ENCODE measurements at places on chromosomes 13 and 19.

GRCh38 chr19:3080286-3080685, 13.9 kb upstream of the GNA11 start:
- no peaks in the 10 kb centered on the region for H3K36me3 ChIP-seq
- H3K27me3 ChIP-seq: no peaks in the 10 kb centered on the region
- H3K4me3 ChIP-seq: no peak overlapping the region
- DNase-seq: no peak
- H3K4me1 ChIP-seq: no peaks in the 10 kb centered on the region
- H3K27ac ChIP-seq: no peak overlapping the region

DNA sequence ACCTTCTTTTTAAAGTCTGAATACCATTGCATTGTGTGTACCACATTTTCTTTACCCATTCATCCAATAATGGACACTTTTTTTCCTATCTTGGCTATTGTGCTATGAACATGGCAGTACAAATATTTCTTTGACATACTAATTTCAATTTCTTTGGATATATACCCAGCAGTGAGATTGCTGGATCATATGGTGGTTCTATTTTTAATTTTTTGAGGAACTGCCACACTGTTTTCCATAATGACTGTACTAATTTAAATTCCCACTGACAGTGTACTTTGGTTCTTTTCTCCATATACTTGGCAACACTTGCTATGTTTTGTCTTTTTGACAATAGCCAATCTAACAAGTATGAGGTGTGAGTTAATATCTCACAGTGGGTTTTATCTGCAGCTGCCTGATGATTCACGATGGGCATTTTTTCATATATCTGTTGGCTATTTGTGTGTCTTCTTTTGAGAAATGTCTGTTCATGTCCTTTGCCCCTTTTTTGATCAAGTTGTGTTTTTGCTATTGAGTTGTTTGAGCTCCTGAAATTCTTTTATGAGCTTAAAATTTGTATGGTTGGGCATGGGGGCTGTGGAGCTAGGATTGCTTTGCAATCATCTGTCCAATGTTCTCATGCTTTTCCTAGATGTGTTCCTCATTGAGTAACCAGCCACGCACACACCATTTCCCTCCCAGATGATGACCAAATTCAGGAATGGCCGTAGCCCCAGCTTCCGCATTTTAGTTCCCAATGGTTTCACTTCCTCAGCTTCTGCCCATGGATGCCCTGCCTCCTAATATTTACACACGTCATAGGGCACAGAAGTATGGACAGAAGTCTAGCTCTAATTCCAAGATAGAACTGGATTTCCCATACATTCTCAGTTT, 380.0 kb upstream of the SGCG start:
- DNase-seq: no peak
- H3K36me3 ChIP-seq: no peaks in the 10 kb centered on the region
- H3K27ac ChIP-seq: no peak overlapping the region
- H3K4me1 ChIP-seq: no peaks in the 10 kb centered on the region

GRCh38 chr13:98778749-98779148, 26.3 kb upstream of the SLC15A1 start:
- H3K27me3 ChIP-seq: no peaks in the 10 kb centered on the region
- no peak for DNase-seq
- no peaks in the 10 kb centered on the region for H3K4me1 ChIP-seq
- no peak overlapping the region for H3K27ac ChIP-seq
- H3K4me3 ChIP-seq: no peak overlapping the region

- H3K27me3 ChIP-seq: no peaks in the 10 kb centered on the region
- no peaks in the 10 kb centered on the region for H3K36me3 ChIP-seq
- H3K4me3 ChIP-seq: no peak overlapping the region
- H3K27ac ChIP-seq: peak overlapping the region; percentile 97
Observed at GRCh38 chr19:18306209-18306887, 16.5 kb downstream of the LSM4 start.

- H3K27me3 ChIP-seq: no peaks in the 10 kb centered on the region
- DNase-seq: no peak
- no peak overlapping the region for H3K27ac ChIP-seq
- no peaks in the 10 kb centered on the region for H3K36me3 ChIP-seq
Observed at GRCh38 chr19:33865306-33865705, 68.6 kb downstream of the KCTD15 start.

- H3K4me3 ChIP-seq: no peak overlapping the region
- H3K27ac ChIP-seq: no peak overlapping the region
- H3K4me1 ChIP-seq: no peaks in the 10 kb centered on the region
- no peak for DNase-seq
- H3K36me3 ChIP-seq: no peaks in the 10 kb centered on the region
Observed at GRCh38 chr13:50864492-50864891, 21.0 kb upstream of the DLEU7 start.

- H3K27ac ChIP-seq: no peak overlapping the region
- no peaks in the 10 kb centered on the region for H3K27me3 ChIP-seq
- no peaks in the 10 kb centered on the region for H3K36me3 ChIP-seq
- H3K4me3 ChIP-seq: no peak overlapping the region
- DNase-seq: no peak
Observed at GRCh38 chr13:53060840-53061490, 32.4 kb downstream of the OLFM4 start.

DNA sequence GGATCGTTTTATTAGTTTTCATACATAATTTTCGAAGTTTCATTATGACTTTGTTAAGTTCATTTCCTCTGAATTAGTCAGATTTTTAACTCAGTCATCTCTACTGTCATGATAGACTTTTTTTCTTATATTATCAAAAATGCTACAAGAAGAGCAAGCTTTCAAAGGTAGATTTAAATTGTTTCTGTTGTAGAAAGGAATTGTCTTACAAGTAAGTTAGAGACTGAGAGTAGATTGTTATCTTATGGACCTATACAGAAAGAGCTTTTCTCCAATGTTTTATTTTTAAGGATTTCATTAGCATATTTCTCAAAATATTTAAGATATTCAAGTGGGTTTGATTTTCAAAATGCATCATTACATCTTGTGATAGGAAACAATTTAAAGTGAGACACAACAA, 2.7 kb downstream of the MAB21L1 start:
- H3K4me1 ChIP-seq: peaks cover 13% of the 10 kb centered on the region
- DNase-seq: no peak
- H3K36me3 ChIP-seq: no peaks in the 10 kb centered on the region
- no peak overlapping the region for H3K27ac ChIP-seq
- H3K27me3 ChIP-seq: no peaks in the 10 kb centered on the region

DNA sequence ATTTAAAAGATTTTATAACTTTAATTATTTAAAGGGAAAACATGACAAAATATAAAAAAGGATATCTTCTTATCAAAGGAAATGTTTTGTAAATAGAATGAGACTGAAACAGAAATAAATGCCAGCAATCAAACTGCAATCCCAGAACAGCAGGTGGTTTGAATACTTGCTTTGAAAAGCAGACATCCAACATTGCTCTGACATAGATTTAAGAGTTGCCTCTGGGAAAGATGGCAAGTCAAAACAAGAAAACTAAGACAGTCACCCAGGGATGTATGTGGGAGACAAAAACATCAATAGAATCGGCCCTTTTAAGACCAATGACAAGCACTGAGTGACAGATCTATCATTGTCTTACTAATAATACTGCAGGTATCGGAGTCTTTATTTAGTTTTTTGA, 789.7 kb upstream of the GPC6 start:
- no peaks in the 10 kb centered on the region for H3K4me1 ChIP-seq
- no peaks in the 10 kb centered on the region for H3K36me3 ChIP-seq
- H3K27ac ChIP-seq: no peak overlapping the region
- no peak for DNase-seq
